ENCODE measurements at places on chromosomes 16 and 17.

GRCh38 chr16:15538507-15538906 is 104.1 kb downstream of the BMERB1 start:
- no peak for DNase-seq

DNA sequence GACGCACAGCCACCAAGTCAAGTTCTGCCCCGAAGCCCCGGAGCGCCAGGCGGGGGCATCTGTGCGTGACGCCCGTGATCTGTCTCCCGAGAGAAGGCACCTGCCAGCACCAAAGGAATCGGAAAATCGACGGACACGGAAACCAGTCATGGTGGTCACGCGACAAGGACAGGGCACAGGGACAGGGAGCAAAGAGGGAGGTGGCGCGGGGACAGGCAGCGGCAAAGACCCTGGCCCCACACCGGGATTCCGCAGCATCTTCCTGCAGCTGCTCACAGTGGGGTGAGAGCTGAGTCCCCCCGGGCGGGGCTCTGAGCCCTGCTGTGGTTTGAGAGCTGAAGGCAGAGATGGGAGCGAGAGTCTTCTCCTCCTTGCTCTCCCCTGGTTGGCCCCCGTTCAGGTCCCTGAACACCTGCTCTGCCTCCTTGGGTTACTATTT is 56.4 kb downstream of the ABR start:
- DNase-seq: no peak

GRCh38 chr17:62913991-62914570 is 52.0 kb upstream of the TANC2 start:
- no peak for DNase-seq

- no peak for DNase-seq
Observed at GRCh38 chr17:4477255-4477791, 21.4 kb upstream of the SPNS2 start.

DNA sequence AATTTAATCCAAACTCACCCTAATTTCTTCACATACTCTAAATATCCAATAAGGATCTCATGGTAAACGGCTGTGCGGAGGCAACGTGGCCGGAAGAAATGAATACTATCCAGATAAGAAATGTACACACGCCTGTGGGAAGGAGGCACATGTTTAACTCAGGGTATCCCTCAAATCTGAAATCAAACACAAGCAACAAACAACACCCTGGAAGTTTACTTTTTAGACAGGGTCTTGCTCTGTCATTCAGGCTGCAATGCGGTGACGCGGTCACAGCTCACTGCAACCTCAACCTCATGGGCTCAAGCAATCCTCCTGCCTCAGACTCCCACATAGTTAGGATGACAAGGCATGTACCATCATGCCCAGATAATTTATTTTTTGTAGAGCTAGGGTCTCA is 21.2 kb upstream of the TRAP1 start:
- no peak for DNase-seq

- no peak for DNase-seq
Observed at GRCh38 chr16:49698931-49699840, 156.7 kb downstream of the ZNF423 start.

DNA sequence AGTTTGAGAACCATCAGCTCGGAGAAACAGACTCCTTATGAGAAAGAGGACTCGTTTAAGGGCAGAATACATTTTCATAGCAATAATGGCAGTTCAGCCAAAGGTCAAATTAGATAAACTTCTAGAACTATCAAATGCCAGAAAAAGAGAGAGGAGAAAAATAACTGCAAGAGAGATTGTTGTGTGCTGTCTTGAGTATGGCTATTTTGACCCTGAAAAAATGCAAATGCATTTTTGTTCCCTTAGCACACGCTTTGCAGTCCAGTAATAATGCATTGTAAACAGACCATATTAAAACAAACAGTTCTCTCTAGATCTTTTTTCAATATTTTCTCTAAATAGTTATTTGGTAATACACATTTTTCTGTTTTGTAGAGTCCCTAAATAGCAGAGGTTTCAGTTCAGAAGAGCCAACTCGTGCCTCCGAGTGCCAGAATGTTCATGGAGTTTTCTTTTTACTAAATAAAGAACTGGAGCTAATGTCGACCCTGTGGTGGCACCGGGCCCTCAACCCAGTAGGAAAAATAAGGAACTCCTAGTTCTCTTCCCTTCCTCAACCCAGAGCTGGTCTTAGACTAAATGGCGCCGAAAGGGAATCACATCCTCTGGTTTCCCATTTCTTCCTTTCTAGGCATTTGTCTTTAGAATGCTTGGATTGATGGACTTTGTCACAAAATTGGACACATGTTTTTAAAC is 298.0 kb downstream of the MAP2K4 start:
- DNase-seq: no peak

GRCh38 chr16:2371421-2371820 is 30.9 kb upstream of the ABCA3 start:
- DNase-seq: no peak

DNA sequence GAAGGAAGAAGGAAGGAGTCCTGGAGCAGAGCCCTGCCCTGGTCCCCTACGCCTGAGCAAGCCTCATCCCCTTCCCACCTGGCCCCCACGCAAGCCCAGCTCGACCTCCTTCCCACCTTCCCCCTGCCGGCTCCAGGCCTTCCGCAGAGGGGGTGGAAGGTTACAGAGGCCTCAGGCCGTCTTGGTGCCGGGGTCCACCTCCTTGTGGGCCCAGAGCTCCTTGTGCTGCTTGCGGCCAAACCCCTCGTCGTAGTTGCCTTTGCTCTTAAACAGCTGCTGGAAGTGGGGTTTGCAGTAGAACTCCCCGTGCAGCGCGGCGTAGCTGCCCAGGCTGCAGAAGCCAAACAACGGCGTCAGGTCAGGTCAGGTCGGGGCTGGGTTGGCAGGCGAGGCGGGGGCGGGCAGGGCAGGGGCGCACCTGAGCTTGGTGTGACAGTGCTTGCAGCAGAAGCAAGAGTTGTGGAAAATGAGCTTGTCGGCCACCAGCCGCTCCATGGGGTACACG is 1.5 kb downstream of the LIMD2 start:
- DNase-seq: no peak

DNA sequence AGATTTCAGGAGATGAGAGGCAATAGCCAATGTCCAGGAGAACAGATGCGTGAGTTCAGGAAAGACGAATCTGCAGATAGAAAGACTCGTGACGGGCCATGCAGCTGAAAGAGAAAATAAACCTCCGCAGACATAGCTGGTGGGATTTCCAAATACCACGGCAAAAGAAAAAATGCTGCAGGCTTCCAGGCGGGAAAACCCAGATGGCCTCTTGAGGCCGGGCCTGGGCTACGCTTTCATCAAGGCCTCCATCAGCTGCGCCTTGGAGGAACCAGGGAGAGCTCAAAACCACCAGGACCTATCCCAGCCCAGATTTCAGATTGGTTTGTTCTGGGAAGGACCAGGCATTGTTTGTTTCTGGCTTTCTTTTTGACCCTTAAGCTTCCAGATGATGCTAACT is 16.7 kb downstream of the CCDC40 start:
- DNase-seq: no peak

DNA sequence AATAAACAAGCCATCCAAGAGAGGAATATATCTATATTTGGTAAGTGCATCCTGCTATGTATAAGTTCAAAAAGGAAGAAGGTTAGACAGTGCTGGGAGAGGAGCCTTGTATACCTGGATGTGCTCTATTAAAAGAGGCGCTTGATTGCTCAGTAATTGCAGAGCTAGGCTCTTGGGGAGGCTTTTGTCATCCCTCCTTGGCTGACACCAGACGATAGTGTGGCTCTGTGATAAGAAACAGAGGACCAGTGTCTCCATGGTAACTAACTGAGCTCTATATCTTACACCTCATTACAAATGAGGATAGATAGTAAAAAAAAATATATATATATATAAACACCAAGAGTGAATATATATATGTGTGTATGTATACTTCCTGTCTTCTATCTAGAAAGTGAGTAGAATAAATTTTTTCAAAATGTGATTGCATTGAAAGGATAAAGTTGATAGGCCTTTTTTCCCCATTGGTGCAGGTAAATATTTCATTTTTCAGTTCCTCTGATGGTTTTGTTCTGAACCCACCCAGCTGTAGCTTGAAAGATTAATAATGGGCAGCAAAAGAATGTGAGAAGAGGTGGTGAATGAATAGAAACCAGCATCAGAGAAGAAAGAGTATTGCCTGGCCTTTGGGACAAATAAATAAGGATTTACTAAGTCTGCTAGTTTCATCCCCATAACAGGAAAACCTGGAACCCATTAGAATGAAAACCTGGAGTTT is 303.7 kb downstream of the ZFHX3 start:
- no peak for DNase-seq

GRCh38 chr17:4980644-4981216 is 6.7 kb downstream of the CAMTA2 start:
- peak; percentile 6 for DNase-seq

DNA sequence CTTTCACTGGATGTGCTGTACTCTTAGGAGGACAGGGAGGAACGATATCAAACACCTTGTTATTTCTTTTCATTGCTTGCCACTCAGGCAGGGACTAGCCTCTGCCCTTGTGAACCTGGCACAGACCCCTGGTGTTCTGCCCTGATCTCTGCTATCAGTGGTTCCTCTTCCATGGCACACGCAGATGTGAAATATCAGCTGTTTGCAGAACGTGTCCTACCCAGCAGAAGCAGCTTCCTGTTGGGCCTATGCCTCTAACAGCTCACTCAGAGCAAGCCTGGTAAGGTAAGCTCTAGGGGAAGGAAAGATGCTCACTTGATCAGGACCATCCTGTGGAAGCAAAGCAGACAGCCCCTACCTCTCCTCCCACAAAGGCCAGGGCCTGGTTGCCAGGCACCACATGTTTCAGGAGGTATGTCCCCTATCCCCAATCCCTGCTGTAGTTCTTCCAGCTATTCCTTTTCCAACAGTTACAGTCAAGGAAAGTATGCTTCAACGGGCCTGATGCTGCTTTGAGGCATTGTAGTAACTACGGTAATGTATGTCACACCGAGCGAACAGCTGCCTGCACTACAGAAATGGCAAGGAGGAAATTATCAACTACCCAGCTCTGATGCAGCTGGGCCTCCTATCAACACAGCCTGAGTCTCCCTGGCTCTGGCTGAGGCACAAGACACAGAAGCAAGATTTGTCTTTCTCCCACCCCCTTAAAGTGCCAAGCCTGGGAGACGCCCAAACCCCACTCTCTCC is 41.3 kb upstream of the GFOD2 start:
- no peak for DNase-seq

DNA sequence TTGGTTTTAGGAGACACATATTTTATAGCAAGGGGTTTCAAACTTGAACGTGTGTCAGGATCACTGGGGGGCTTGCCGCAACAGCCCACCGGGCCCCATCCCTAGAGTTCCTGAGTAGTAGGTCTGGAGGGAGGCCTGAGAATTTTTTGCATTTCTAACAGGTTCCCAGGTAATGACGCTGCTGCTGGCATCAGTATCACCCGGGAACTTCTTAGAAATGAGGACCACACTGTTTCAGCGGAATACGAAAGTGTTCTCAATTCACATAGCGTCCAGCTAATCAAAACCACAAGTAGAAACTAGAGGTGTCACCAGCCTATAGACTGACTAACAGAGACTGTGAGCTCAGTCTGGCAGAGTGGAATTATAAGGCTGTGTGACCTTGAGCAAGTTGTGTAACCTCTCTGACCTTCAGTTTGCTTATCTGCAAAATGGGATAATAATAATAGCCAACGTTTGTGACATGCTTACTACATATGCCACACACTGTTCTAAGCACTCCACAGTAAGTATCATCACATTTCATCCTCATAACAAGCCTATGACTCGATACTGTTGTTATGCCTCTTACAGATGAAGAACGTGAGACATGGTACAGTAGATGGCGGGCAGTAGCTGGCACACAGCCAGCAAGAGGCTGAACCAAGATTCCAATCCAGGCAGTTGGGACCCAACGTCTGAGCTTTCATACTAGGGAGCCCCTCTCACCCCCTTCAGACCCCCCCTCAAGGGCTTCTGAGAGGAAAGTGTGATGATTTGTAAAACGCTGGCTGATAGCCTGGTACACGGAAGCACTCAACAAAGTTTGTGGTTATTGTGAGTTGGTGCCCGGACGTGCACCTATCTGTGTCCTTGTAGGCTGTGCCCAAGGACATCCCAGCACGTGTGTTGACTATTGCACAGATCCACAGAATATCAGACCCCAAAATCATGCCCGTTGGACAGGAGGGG is 4.6 kb upstream of the ICAM2 start:
- DNase-seq: no peak

DNA sequence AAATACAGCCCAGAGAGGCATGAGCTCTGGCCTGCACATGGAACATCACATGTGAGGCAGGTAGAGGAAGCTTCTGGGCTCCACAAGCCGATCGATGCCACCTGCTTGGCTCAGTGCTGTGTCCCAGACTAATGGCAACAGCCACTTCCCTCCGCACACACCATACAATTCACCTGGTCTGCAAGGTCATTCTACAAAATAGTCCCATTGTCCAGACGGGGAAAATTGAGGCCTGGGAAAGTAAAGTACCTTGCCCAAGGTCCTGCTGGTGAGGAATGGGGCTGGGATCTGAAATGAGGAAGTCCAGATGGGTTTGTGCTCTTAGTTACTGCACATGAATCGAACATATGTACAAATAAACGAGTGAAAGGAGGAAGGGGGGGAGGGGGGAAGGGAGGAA is 88.0 kb downstream of the LITAF start:
- no peak for DNase-seq

DNA sequence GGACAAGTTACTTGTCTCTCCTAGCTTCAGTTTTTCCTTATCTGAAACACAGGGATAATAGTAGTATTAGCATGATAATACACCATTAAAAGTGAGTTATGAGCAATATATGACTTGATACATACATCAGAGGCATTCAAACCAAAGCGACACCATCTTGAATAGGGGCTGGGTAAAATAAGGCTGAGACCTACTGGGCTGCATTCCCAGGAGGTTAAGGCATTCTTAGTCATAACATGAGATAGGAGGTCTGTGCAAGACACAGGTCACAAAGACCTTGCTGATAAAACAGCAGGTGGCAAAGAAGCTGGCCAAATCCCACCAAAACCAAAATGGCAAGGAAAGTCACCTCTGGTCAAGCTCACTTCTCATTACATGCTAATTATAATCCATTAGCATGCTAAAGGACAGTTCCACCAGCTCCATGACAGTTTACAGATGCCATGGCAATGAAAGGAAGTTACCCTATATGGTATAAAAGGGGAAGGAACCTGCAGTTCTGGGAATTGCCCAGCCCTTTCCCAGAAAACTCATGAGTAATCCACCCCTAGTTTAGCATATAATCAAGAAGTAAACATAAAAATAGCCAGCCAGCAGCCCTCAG is 37.2 kb upstream of the HS3ST3A1 start:
- DNase-seq: no peak

- no peak for DNase-seq
Observed at GRCh38 chr16:62701426-62701825, 665.2 kb upstream of the CDH8 start.

DNA sequence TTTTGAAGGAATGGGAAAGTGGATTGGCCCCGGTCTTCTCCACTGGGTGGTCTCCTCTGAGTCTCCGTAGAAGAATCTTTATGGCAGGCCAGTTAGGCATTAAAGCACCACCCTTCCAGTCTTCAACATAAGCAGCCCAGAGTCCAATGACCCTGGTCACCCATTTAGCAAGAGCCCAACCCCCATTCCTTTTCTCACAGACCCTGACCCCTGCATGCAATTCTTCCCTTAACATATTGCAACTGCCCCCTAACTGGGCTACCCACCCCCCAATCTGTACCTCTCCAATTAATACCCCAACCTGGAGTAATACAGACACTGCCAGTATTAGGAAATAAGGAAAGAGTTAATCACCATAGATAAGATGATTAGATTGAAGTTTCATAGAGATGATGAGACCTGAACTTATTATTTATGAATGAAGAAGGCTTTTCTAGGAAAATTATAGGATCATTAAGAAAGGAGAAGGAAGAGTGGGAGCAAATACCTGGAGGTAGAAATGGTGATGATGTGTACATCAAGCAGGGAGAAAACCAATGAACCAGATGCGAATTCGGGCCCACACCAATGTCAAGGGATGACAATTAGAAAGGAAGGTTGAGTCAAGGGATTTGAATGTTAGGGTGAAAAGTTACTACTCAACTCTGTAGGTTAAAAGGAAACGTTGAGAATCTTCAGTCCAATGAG is 2.4 kb downstream of the CCL2 start:
- DNase-seq: no peak
